ENCODE measurements at places on chromosomes 2 and 18.
A peak's percentile ranks its signal among the peaks of the same experiment; 100 is the strongest.

GRCh38 chr2:75547345-75548035 lies 13.2 kb downstream of the EVA1A start:
- no peak for DNase-seq

DNA sequence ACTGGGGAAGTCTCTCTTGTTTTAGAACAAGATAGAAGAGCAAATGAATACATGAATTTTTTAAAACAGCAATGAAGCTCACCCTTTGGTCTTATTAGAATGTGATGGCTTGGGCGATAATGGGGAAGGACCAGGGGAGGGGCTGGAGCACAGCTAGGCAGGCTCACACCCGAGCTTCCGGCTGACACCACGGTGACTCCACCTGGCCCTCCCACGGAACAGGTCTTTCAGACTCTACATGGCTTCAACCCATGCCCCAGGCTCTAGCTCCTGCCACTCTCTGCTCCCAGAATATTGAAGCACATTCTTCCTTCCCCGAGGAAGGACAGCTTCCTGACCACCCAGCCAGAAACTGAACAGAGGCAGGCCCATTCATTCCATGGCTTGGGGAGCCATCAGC lies 127.5 kb upstream of the AGAP1 start:
- DNase-seq, result no peak

GRCh38 chr2:81767187-81767912 lies 1462.8 kb upstream of the LRRTM1 start:
- DNase-seq, result no peak

DNA sequence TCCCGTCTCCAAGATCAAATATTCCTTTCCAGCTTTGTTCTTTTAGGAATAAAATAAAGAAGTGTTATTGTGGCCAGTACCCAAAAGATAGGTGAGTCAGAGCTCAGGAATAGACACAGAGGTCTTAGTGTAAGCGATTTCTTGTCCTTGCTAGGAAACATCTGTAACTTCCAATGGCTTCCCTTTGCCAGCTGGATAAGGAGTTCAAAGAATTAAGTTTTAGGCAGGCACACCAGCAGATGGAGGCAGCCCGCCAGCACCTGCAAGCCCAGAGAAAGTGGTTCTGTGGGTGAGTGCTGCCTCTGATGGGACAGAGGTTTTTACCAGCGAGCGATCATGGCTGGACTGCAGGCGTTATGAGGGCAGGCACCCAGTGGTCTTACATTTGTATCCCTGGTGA lies 125.4 kb downstream of the MGAT5 start:
- no peak for DNase-seq

GRCh38 chr2:219542931-219543595 lies 546 bp downstream of the CHPF start:
- DNase-seq, result no peak

DNA sequence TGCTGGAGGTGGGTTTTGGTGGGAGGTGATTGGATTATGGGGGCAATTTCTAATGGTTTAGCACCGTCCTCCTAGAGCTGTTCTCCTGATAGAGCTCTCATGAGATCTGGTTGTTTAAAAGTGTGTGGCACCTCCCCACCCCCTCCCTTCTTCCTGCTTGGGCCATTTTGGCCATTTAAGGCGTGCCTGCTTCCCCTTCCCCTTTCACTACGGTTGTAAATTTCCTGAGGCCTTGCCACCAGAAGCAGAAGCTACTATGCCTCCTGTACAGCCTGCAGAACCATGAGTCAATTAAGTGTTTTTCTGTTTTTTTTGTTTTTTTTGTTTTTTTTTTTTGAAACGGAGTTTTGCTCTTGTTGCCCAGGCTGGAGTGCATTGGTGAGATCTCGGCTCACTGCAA lies 335.7 kb upstream of the HS6ST1 start:
- DNase-seq, result no peak

DNA sequence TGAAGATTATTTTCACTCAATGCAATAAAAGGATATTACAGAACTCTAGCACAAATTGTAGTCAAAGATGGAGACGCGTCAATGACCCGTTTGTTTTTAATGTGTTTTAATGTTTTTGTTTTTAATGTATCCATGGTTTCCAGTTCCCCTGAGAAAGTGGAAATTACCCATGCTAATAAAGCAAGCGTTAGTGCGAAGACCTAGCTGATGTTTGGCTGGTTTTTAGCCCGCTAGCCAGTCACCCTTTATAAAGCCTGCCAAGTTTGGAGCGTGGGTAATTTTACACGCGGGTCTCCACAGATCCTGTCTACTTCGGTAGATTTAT lies 430 bp upstream of the CHMP1B start:
- no peak for DNase-seq

DNA sequence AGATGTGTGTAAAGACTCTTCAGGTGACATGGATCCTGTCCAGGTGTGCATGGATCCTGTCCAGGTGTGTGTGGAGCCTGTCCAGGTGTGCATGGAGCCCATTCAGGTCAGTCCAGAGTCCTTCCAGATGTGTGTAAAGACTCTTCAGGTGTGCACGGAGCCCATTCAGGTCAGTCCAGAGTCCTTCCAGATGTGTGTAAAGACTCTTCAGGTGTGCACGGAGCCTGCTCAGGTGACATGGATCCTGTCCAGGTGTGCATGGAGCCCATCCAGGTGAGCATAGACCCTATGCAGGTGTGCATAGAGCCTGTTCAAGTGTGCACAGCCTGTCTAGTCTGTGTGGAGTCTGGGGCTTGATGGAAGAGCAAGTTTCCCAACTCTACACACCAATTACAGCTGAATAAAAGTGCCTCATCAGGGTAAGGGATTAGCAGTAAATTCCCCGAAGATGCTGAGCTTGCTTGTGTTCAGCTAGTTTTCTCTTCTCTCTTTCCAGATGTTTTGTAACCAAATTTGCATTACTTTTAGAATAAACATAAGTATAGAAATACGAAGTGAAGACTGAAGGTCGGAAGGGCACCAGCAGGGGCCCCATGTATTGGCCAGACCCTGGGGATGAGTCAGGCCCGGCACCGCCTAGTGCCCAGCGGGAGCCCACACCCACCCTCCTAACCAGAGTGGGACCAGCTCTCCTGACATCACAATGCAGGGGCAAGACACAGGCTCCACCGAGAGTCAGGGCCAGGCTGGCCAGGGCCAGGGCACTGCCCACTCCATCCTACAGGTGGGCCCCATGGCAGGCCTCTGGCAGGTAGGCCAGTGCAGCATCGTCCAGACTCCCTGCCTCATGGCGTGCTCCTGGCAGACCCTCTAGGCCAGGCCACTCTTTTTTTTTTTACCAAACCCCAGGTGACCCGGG lies 38.6 kb upstream of the GPC1 start:
- no peak for DNase-seq

DNA sequence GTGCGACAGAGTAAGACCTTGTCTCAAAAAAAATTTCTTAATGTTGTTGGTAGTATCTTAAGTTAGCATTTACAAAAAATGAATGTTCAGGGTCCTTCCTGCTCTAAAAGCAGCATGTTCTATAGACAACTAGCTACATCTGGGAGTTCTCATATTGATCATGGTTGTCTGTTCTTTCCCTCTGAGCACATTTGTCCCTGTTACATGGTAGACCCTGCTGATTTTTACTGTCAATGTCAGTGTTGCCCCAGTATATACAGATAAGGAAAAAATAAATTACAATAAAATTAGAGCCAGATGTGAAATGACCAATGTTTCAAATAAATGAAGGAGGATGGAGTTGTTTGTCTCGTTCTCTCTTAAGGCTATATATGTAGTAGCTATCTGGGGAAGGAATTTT lies 63.2 kb downstream of the KCMF1 start:
- no peak for DNase-seq

- no peak for DNase-seq
Observed at GRCh38 chr2:234292205-234292961, 204.5 kb downstream of the ARL4C start.

- no peak for DNase-seq
Observed at GRCh38 chr2:210626849-210627248, 70.5 kb downstream of the CPS1 start.

- DNase-seq, result no peak
Observed at GRCh38 chr2:236776695-236777251, 207.1 kb downstream of the ACKR3 start.

- DNase-seq, result no peak
Observed at GRCh38 chr2:17079262-17079661, 413.6 kb upstream of the CYRIA start.

- DNase-seq, result no peak
Observed at GRCh38 chr2:42117923-42118753, 51.0 kb upstream of the EML4 start.

GRCh38 chr2:120945832-120946499 lies 210.3 kb downstream of the GLI2 start:
- DNase-seq, result no peak

DNA sequence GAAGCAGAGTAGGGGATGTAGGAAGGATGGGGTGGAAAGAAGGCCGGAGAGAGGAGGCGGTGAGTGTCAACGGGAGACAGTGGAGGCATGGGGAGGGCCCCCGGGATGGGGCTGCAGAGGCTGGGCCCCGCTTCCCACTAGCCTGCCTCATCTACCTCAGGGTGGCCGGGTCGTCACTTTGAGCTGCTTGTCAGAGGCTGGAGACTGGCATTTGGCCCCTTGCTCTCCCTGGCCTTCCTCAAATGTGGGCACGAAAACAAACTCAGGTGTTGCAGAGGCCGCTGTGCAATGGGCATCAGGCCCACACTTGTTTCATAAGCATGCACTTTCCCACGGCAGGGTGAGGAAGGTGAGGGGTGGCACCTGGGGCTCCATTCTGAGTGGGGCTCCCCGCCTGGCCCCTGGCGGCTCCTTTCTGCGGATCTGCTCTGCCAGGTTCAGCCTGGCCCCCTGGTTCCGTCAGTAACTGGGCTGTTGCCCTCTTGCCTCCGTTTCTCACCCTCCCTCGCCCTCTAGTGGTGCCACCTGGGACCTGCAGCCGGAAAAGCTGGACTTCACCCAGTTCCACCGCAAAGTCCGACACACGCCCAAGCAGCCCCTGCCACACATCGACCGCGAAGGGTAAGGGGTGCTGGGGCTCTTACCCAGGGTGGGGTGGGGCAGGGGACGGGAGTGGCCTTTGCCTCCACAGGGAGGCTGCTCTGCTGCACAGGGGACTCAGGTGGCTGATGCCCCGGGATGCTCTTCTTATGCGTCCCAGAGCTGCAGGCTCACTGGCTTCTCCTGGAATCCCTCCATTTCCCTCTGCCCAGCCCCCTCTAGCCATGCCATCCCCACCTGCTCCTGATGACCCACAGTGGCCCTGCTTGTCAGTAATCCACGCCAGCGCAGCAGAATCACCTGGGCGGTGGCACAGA lies 125.4 kb downstream of the CTIF start:
- peak; percentile 17 for DNase-seq

GRCh38 chr2:214127571-214127970 lies 283.3 kb upstream of the VWC2L start:
- no peak for DNase-seq

GRCh38 chr2:63544017-63544627 lies 44.2 kb downstream of the WDPCP start:
- DNase-seq, result no peak

DNA sequence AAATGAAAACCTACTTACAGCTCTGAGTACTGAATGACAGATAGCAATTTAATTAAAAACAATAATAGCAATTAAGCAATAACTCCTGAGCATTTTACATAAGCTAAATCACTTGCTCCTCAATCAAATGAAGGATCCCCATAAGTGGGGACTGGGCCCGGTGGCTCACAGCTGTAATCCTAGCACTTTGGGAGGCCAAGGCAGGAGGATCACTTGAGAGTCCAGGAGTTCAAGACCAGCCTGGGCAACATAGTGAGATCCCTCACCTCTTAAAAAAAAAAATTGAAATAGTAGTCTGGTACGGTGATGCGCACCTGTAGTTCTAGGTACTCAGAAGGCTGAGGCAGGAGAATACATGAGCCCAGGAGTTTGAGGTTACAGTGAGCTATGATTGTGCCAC lies 13.4 kb downstream of the STAM2 start:
- DNase-seq, result no peak

DNA sequence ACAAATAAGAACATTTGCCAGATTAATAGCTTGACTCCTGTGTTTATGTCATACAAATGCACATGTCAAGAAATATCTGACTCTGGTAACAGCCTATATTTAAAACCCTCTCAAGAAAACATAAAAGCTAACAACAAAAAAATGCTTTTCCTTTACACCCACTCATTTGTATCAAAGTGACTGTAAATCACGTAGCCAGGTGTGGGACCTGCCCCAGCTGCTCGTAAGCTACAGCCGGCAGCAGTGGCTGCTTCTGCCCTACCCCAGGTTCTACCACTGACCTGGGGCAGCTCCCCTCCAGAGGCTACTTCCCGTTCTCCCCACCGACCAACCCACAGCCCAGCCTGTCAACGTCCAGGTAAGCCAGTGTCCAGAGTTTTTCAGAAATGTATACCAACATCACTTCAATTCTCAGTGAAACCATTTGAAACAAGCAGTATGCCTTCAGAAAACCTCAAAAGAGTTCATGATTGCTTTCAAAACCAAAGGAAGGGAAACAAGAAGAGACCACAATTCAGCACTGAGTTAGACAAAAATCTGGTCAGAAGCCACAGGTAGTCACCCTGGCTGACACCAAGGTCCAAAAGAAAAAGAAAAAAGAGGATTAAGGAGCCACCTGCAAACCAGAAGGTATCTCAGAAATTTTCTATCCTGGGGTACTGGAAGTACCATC lies 40.4 kb downstream of the KIDINS220 start:
- no peak for DNase-seq

DNA sequence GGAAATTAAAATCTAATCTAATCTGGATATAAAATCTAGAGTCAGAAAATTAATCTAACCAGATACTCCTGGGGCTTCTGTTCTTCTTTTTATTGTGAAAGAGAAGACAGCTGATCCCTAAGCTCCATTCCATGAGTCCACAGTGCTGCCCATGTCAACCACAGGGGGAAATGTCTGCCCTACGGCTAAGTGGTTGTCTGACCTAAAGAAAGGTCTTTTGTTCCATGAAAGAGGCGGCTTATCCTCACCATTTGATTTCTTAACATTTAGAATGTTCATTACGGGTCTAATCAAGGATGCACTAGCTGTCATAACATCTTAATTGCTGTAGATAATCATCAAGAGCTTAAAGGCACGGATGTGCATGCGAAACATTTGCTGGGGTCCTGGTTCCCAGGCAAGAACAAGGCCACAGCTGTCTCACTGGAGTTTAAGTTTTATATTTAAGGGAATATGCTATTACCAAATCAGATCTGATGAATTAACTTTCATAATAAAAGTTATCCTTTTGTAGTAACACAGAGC lies 162.6 kb downstream of the PAX3 start:
- DNase-seq, result no peak

- DNase-seq, result no peak
Observed at GRCh38 chr2:96684883-96685576, 42.5 kb downstream of the FER1L5 start.

- no peak for DNase-seq
Observed at GRCh38 chr2:7292154-7292691, 375.0 kb downstream of the RNF144A start.

DNA sequence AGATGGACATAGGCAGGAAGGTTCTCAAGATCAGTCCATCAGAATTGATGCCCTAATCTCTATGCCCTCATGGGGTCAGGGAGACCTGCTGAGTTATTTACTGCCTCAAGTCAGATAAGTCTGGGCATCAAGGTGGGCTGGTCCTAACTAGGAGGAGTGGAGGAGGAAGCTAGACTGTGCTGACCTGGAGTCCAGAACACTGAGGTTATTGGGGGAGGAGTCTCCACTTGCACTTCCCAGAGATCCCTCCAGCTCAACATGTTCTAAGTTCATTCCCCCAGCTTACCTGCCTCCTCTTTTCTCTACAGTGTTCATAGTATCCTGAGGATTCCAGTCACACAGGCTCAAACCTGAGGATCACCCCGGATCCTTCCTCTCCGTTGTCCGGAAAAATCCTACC lies 19.3 kb downstream of the EVA1A start:
- no peak for DNase-seq

- DNase-seq, result no peak
Observed at GRCh38 chr2:120937686-120938044, 202.0 kb downstream of the GLI2 start.

Data from stimulated activated CD8-positive, alpha-beta memory T cell treated with anti-CD3 and anti-CD28 coated beads, Interleukin-7, amount 100 ng/mL, for 48 hours (primary cell).